ENCODE measurements at places on chromosomes 12 and 14. TPM values are rescaled to one million over a fixed set of nuclear protein-coding genes. Genes with fewer than 3 reads are reported as not detected.

The KLRC1 gene
- 0.30 TPM for total RNA-seq

The WIF1 gene
- total RNA-seq: not detected

The DHRS2 gene
- total RNA-seq: not detected

The ARF6 gene
- total RNA-seq: 87.7 TPM

The RDH11 gene
- total RNA-seq: 115 TPM

The KRT75 gene
- 4.9 TPM for total RNA-seq

The RHEBL1 gene
- 3.9 TPM for total RNA-seq

The BICDL1 gene
- 20.5 TPM for total RNA-seq

The PCBP2 gene
- 169 TPM for total RNA-seq

The DACT1 gene
- total RNA-seq: under 0.01 TPM

The TBX3 gene
- 5.2 TPM for total RNA-seq

Data from hair follicular keratinocyte (primary cell).